M059J (cell line): ENCODE measurements at places on chromosomes 4 and X. TPM values are rescaled to one million over a fixed set of nuclear protein-coding genes. Genes with fewer than 3 reads are reported as not detected.

DNA sequence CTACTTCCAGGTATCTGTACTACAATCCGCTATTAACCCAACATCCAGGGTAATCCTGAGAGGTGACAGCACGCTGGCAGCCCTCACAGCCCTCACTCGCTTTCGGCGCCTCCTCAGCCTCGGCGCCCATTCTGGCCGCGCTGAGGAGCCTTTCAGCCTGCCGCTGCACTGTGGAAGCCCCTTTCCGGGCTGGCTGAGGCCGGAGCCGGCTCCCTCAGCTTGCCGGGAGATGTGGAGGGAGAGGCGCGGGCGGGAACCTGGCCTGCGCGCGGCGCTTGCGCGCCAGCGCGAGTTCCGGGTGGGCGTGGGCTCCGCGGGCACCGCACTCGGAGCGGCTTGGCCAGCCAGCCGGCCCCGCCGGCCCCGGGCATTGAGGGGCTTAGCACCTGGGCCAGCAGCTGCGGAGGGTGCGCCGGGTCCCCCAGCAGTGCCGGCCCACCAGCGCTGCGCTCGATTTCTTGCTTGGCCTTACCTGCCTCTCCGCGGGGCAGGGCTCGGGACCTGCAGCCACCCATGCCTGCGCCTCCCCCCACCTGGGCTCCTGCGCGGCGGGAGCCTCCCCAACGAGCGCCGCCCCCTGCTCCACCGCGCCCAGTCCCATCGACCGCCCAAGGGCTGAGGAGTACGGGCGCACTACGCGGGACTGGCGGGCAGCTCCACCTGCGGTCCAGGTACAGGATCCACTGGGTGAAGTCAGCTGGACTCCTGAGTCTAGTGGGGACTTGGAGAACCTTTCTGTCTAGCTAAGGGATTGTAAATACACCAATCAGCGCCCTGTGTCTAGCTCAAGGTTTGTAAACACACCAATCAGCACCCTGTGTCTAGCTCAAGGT is 87.3 kb downstream of the PRSS12 start:
- no peak for DNase-seq

DNA sequence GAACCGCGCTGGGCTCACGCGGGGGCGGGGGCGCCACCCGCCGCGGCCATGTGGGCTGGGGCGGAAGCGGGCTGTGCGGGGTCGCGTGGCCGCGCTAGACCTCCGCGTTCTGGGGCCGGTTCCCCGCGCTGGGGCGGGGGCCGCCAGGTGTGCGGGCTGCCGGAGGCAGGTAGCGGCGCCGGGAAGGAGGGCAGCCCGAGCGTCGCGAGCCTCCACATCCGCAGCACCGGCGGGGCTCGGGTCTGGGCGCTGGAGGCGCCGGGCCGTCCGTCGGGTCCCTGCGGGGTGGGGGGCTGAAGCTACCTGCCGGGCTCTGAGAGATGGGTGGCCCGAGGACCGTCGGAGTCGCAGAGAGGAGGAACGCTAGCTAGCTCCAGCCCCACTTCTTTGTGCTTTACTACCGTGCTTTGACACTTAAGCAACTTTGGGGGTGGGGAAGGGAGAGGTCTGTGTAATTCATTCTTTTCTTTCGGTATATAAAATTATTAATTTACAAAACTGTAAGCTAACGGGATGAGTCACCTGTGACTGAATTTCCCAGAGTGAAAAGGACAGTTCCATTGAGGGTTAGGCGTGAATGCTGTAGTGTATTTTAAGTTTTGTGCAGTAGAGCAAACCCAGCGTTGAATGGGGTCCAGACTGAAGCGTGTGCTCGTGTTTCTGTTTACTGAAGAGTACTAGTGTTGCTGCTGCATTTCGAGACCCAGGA is 689 bp downstream of the METAP1 start:
- DNase-seq: peak; percentile 33

- no peak for DNase-seq
These were observed 263.8 kb downstream of the ARHGAP24 start for GRCh38 chr4:85738721-85739120.

GRCh38 chr4:105145903-105146275 is 787 bp upstream of the TET2 start:
- DNase-seq: no peak

GRCh38 chr4:34767407-34767806 is 1476.9 kb downstream of the ARAP2 start:
- peak; percentile 11 for DNase-seq

GRCh38 chr4:187666034-187666433 is 329.5 kb upstream of the ZFP42 start:
- DNase-seq: no peak

DNA sequence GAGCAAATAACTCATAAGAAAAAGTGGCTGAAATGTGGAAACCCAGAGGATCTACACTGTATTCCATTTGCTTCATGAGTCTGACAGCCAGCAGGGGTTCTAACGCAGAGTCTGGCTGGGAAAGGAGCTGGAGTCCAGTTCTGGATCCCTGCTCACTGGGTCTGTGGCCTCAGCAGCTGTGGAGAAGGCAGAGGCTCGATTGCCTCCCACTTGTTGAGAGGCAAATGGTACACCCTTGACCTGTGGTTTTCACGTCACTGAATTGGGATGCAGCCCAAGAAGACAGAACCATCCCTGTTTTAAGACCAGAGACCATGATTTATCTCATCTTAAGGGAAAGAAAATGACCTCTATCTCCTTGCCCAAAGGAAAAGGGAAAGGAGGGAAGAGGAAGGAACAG is 147.0 kb upstream of the NOCT start:
- no peak for DNase-seq

DNA sequence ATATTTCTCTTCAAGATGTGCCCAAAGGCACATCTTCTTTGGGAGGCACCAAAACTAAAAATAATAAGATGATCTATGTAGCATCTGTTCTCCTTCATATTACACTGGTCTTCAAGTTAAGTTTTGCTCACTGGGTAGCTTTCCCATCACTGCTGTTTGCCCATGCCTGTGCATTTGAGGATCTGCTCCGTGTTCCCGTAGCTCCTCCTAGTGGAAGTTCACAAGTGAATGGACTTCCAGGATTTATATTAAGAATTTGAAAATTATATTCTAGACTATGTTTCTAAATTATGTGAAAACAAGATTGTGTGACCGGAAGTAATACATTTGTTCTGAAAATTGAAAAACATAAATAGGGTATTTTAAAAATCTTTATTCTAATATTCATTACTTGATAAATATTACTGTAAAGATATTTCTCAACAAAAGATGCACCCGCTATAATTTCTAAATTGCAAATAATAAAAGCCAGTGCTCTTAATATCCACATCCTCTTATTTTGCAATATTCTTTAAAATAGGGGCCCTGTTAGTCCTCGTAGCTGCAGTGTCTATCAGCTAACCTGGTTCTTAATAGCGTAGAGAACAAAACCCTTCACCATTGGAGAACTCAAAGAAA is 147.7 kb downstream of the RBM46 start:
- DNase-seq: peak; percentile 5

C4orf50 gene
- not detected in 2 replicates for total RNA-seq

GRCh38 chr4:22045051-22045630 is 96.6 kb upstream of the KCNIP4 start:
- no peak for DNase-seq

DNA sequence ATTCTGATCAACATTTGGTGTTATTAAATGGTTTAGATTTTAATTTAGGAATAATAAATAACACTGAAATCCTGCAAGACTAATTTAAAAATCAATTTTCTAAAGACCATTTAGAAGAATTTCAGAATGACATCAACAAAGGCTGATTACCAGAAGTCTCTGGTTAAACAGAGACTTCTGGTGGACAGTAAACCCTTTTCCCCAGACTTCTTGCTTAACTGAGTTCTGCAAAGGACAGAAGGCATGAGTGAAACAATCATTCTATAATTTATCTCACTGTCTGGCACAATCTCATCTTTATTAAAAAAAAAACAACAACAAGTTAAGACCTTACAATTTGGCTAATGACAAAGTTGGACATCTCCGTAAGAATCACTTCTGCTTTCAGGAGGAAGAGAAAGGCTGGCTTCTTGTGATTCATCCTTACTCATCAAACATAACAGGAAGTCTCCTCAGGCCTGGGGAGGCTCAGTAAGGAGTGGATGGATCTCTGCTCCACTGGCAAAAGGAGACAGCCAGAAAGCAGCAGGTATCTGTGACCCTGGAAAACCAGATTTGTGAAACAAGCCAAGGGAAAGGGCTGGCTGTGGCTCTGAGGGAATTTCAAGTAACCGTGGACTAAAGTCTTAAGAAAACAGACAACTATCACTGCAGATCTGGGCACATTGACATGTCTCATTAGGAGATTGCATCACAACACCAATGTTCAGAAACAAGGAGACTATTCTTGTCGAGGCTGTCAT is 908 bp upstream of the TLR6 start:
- peak; percentile 93 for DNase-seq

ZMAT1 gene
- 0.62 and 0.86 TPM in 2 replicates for total RNA-seq

SOX3 gene
- total RNA-seq: not detected in 2 replicates

DNA sequence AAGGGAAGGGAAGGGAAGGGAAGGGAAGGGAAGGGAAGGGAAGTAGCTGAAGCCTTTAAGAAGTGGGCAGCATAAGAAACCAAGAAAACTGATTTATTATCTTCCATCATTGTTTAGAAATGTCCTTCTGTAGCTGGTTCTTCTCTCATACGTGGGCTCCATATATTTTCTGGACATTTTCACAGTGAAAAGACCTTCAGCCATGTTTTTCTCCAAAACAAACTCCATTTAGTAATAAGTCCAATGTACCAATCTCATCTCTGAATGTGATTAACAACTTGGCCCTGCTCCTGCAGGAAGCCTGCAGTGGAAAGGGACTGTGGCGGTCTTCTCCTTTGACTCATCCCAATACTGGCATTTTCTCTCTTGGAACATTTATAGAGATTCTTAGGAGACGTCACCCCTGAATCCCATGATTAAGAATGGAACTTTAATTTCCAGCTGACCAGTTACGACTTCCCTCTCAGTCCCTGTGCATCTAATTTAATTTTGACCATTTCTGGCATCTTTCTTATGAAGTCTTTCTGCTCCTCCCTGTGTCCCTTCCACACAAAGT is 96.6 kb upstream of the GUCY1A1 start:
- DNase-seq: peak; percentile 78

DNA sequence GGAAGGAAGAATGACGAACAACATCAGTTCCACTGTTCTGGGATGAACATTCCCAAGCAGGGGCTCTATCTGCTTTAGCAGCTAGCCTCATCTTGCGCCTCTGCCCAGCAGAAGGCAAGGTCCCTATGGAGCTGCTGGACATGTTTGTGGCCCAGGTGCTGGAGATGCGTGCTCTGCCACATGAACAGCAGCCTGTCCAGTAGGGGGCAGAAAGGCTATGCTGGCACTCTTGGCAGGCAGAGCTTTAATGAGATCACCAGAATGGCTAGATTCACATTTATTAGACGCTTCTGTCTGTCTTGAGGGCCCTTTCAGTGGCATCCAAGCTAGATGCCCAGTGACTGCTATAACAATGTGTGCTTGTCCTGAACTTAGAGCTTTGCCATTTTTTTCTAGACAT is 1826.0 kb downstream of the STIM2 start:
- peak; percentile 25 for DNase-seq

- DNase-seq: no peak
These were observed 59.2 kb downstream of the MND1 start for GRCh38 chr4:153403726-153404125.

DNA sequence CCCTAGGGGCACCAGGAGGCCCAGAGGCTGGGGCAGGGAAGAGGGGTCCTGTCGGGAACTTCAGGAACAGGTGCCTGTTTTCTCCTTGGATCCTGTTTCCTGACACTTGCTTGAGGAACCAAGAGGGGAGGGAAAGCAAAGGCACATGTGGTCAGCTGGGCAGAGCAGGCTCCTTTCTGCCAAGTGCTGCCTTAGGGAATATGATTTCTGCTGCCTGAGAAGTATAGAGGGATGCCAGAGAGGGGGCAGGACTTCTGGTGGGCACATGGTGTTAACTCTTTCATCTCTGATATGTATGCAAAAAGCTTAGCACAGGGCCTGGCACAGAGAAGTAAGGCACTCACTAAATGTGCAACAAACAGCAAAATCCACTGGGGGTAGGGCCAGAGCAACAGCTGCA is 51.2 kb upstream of the PJA1 start:
- DNase-seq: no peak

GRCh38 chrX:71450433-71451106 is 82.3 kb upstream of the OGT start:
- no peak for DNase-seq

DNA sequence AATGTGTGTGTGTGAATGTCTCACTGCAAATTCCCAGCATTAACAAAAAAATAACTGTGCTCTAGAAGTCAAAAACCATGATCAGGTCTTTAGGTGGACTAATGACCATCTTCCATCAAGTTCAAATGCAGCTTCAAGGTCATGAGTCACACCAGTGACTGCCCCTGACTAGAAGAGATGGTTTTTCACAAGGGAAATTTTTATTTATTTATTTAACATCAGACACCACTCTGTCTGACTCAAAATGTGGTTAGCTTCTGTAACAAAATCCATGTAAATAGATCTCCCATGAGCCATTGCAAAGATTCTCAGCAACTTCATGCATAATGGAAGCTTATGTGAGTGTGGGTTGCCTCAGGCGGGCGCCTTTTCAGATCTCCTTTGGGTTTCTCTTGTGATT is 219.2 kb downstream of the KIT start:
- peak; percentile 90 for DNase-seq

- DNase-seq: peak; percentile 8
These were observed 64.6 kb upstream of the MTM1 start for GRCh38 chrX:150503898-150504219.

DNA sequence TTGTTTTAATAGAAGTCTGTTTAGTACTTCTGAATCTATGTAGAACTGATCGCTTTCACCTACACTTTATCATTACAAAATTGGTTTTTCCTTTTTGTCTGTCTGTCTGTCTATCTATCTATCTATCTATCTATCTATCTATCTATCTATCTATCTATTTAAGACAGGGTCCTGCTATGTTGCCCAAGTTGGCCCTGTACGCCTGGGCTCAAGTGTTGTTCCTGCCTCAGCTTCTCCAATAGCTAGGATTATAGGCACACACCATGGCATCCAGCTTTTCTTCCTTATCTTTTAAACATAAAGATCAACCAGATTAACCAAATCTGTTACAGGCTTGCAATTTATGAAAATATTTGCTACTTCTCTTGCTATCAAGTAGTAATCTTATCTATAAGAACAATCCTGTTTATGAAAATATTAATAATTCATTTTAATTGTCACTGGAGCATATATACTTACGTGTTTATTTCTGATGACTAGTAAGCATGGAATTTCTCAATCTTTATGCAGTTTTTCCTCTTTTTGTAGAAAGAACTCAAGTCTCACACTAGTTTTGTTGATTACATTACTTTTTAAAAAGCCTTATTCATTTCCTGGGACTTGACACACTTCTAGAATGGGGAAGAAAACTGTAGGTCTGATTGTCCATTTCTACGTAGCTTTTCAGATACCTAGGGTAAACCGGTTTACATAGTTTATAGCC is 24.5 kb downstream of the KIAA0232 start:
- DNase-seq: no peak

- no peak for DNase-seq
These were observed 69.0 kb downstream of the GLRA2 start for GRCh38 chrX:14598330-14598729.

GRCh38 chr4:164935363-164935762 is 42.1 kb downstream of the TRIM61 start:
- peak; percentile 50 for DNase-seq
